ENCODE measurements at places on chromosomes 7 and 10. TPM values are rescaled to one million over a fixed set of nuclear protein-coding genes. Genes with fewer than 3 reads are reported as not detected.
A peak's percentile ranks its signal among the peaks of the same experiment; 100 is the strongest.

DNA sequence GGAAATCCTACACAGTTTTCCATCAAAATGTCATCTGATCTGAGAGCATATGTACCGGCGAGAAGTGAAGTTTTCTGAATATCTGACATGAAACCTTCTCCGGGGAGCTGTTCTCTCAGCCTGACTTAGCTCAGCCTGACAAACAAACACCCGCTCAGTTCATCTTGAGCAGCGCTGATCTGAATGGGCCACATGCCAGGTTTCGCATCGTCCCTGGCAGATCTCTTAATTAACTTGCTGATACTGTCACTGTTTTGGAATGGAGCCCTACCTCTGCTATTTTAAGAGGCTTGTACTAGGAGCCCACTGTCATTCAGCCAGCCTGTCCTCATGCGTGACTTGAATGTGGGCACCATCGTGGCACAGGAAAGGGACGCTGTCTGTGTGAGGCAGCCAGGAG is 109.2 kb downstream of the STRA8 start:
- no peaks in the 10 kb centered on the region for H3K27me3 ChIP-seq
- no peaks in the 10 kb centered on the region for H3K4me1 ChIP-seq
- DNase-seq: peak; percentile 4
- no peaks in the 10 kb centered on the region for H3K36me3 ChIP-seq
- no peak overlapping the region for H3K4me3 ChIP-seq
- H3K27ac ChIP-seq: no peak overlapping the region

DNA sequence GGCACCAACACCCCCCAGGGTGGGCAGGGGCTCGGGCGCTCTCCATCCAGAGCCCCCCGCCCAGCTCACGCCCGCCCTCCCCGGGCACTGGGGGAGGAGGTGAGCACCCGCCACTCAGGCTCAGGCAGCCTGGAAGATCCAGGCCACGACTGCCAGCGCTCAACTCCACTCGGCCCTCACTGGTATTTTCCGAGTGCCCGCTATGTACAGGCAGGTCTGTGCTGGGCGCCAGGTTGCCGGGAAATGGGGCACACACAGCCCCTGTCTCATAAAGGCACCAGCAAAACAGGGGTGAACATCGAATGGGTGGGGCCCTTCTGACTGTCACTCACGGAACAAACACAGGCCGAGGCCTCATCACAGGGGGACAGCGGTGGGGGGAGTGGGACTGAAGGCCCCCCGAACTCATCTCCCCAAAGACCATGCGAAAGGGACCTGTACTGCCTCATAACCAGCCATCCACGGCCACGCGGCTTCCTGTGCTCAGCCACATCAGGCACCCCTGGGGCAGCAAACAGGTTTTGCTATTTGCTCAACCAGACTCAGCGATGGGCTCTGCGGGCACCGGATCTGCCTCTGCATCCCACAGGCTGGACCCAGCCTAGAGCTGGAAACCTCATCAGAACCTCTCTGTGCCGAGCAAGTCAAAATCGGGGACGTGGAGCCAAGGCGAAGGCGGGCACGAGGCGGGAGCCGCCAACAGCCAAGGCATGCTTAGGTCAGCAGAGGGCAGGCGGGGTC is 98.7 kb upstream of the DNAAF5 start:
- no peaks in the 10 kb centered on the region for H3K27me3 ChIP-seq
- no peak for DNase-seq
- H3K4me3 ChIP-seq: no peak overlapping the region
- no peaks in the 10 kb centered on the region for H3K4me1 ChIP-seq

- H3K27ac ChIP-seq: no peak overlapping the region
- no peaks in the 10 kb centered on the region for H3K36me3 ChIP-seq
- no peak for DNase-seq
- H3K4me3 ChIP-seq: no peak overlapping the region
Measured at GRCh38 chr7:25287291-25287690, 59.0 kb upstream of the NPVF start.

GRCh38 chr10:111612273-111612672 is 535.4 kb downstream of the ADRA2A start:
- H3K27ac ChIP-seq: no peak overlapping the region
- H3K4me3 ChIP-seq: no peak overlapping the region
- H3K27me3 ChIP-seq: no peaks in the 10 kb centered on the region

DNA sequence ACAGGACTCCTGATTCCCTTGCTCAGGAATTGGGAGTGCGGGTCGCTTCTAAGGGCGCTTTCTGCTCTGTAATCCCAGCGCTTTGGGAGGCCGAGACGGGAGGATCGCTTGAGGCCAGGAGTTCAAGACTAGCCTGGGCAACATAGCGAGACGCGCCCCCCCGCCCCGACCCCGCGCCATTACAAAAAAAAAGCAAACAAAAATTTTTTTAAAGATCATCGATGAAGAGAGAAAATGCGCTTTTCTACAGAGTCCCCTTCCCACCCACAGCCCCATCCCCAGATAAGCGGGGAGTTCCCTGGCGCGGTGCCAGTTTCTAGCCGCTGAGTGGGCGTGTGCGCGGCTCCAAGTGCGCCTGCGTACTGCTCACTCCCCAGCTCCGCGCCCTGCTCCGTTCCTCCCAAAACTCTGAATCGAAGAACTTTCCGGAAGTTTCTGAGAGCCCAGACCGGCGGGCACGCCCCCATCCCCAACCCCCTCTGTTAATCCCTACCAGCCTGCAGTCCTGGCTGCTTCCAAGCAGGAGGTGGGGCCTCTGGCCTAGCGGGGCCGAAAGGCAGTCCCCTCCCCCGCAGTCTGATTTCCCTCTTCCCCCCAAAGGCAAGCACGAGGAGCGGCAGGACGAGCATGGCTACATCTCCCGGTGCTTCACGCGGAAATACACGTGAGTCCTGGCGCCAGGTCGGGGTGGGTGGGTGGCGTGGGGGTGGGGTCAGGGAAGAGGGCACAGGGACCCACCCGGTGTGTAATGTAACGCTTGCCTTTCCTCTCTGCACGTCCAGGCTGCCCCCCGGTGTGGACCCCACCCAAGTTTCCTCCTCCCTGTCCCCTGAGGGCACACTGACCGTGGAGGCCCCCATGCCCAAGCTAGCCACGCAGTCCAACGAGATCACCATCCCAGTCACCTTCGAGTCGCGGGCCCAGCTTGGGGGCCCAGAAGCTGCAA is 1.0 kb downstream of the HSPB1 start:
- no peaks in the 10 kb centered on the region for H3K36me3 ChIP-seq
- H3K4me1 ChIP-seq: peaks cover 36% of the 10 kb centered on the region
- no peaks in the 10 kb centered on the region for H3K27me3 ChIP-seq

- H3K27me3 ChIP-seq: peaks cover 2% of the 10 kb centered on the region
- no peak overlapping the region for H3K27ac ChIP-seq
- no peaks in the 10 kb centered on the region for H3K36me3 ChIP-seq
- no peak overlapping the region for H3K4me3 ChIP-seq
- no peak for DNase-seq
- peaks cover 14% of the 10 kb centered on the region for H3K4me1 ChIP-seq
Measured at GRCh38 chr7:23294549-23295400, 4.4 kb upstream of the MALSU1 start.

GRCh38 chr7:83486957-83487356 is 162.0 kb downstream of the SEMA3E start:
- DNase-seq: no peak
- no peaks in the 10 kb centered on the region for H3K4me1 ChIP-seq
- H3K36me3 ChIP-seq: no peaks in the 10 kb centered on the region
- no peak overlapping the region for H3K27ac ChIP-seq
- no peak overlapping the region for H3K4me3 ChIP-seq

- no peak overlapping the region for H3K4me3 ChIP-seq
- DNase-seq: no peak
- H3K27me3 ChIP-seq: no peaks in the 10 kb centered on the region
- peaks cover 25% of the 10 kb centered on the region for H3K4me1 ChIP-seq
- H3K27ac ChIP-seq: no peak overlapping the region
Measured at GRCh38 chr7:148712678-148713329, 14.1 kb downstream of the CUL1 start.

- H3K27me3 ChIP-seq: no peaks in the 10 kb centered on the region
- no peak for DNase-seq
- no peak overlapping the region for H3K27ac ChIP-seq
- H3K4me1 ChIP-seq: no peaks in the 10 kb centered on the region
Measured at GRCh38 chr7:89283302-89283701, 487.8 kb upstream of the TEX47 start.

DNA sequence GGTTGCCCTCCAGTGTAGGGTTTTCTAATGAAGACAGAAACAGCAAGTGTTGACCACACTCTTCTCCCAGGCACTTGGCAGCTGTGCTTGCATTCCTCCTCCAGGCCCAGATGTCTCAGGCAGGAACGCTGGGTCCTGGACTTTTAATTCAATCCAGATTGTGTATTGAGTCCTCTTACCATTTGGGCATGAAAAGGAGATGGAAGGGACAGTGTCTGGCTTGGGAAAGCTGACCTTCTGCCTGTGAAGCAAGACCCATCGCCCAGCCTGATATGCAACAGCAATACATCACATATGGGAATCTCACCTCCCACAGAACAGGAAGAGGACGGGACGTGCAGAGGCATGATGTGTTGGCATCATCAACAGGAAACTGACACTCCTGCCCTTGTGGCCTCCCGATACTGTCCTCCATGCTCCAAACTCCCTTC is 174.4 kb upstream of the LYZL2 start:
- H3K4me1 ChIP-seq: peaks cover 52% of the 10 kb centered on the region
- DNase-seq: no peak
- H3K36me3 ChIP-seq: no peaks in the 10 kb centered on the region

DNA sequence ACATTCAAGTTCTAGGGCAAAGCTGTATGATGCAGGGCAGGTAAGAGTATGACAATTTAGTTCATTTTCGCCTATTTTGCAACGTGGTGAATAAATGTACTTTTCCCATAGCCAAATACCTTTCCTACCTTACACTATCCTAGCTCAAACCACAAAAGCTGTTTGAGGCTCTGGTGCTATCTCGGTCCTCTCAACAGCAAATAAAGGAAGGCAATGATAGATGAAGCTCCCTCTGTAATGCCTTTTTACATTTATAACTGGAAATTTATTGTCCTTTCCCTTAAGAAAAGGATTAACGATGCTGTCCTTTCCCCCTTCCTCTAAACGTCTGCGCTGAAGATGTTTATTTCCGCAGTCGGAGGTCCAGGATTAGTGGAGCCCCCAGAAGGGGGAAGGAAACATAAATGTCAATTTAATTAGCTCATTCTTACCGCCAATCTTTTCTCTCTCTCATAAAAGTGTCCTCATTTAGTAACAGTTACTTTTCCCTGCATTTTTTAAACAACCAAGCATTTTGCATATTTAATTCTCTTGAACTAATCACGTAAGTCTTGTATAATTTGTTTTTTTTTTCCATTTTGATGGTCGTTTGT is 114.6 kb downstream of the PIP4K2A start:
- no peaks in the 10 kb centered on the region for H3K27me3 ChIP-seq
- DNase-seq: no peak
- H3K4me3 ChIP-seq: no peak overlapping the region
- peaks cover 10% of the 10 kb centered on the region for H3K36me3 ChIP-seq

- no peak for DNase-seq
- H3K4me1 ChIP-seq: peaks cover 29% of the 10 kb centered on the region
- H3K4me3 ChIP-seq: peak within 1 kb of the TSS; percentile 78
- peak within 1 kb of the TSS; percentile 53 for H3K27ac ChIP-seq
- H3K27me3 ChIP-seq: no peaks in the 10 kb centered on the region
Measured at GRCh38 chr7:26291699-26292538, at the start of gene SNX10. Gene SNX10, plus strand, starts transcription at chr7:26291862. Its CDS starts 54,581 bp downstream, at chr7:26346443.

DNA sequence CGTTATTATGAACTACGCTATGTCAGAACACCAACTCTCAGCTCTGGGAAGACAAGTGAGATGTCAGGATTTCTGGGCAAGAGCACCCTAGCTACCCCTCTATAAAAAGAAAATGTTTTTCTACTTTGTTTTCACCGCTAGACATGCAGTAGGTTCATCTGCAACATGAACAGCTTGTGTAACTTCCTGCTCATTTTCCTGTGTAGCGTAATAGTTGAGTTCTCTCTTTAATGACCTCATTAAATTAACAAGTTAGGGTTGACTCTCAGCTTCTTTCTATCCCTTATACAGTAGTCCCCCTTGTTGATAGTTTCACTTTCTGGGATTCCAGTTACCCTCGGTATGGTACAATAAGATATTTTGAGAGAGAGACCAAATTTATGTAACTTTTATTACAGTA is 329.4 kb upstream of the ZNF32 start:
- H3K27me3 ChIP-seq: no peaks in the 10 kb centered on the region
- no peak for DNase-seq
- H3K27ac ChIP-seq: no peak overlapping the region
- H3K36me3 ChIP-seq: no peaks in the 10 kb centered on the region
- H3K4me1 ChIP-seq: no peaks in the 10 kb centered on the region

GRCh38 chr10:17736223-17736622 is 15.8 kb upstream of the TMEM236 start:
- no peaks in the 10 kb centered on the region for H3K36me3 ChIP-seq
- DNase-seq: no peak
- no peak overlapping the region for H3K4me3 ChIP-seq
- no peak overlapping the region for H3K27ac ChIP-seq

DNA sequence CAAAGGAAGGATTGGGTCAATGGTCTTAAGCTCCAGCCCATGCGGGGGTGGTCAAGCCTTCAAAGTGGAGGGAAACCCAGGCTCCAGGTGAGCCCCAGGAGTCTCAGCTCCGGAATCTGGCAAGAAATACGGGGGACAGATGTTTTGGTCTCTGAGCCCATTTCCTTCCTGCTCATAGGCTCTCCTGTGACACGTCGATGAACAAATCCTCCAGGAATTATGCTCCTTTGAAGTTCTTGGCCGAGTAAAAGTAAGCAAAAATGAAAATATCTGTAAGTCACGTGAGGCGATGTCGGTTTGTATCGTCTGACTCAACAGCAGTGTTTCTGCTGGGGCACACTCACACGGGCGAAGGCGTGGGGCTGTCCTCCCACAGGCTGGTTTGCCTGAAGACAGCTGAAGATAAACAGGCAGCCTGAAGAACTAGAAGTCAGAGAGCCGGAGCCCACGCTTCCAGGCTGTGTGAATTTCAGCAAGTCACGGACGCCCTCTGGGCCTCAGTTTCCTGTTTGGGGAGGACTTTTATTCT is 52.6 kb upstream of the SMNDC1 start:
- H3K4me3 ChIP-seq: no peak overlapping the region
- H3K27ac ChIP-seq: peak overlapping the region; percentile 96
- H3K36me3 ChIP-seq: no peaks in the 10 kb centered on the region

DNA sequence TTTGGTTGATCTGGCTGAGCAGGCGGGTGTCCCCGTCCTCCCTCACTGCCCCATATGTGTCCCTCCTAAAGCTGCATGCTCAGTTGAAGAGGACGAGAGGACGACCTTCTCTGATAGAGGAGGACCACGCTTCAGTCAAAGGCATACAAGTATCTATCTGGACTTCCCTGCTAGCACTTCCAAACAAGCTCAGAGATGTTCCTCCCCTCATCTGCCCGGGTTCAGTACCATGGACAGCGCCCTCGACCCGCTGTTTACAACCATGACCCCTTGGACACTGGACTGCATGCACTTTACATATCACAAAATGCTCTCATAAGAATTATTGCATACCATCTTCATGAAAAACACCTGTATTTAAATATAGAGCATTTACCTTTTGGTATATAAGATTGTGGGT is 26.9 kb upstream of the TRIM56 start:
- peaks cover 28% of the 10 kb centered on the region for H3K27me3 ChIP-seq
- peak; percentile 57 for DNase-seq
- H3K36me3 ChIP-seq: no peaks in the 10 kb centered on the region

GRCh38 chr7:129466796-129467195 is 32.6 kb downstream of the STRIP2 start:
- H3K4me3 ChIP-seq: no peak overlapping the region
- no peaks in the 10 kb centered on the region for H3K4me1 ChIP-seq
- DNase-seq: no peak
- H3K36me3 ChIP-seq: no peaks in the 10 kb centered on the region

The GRM3 gene
- total RNA-seq: 0.05 TPM

The ZNF117 gene
- 7.6 TPM for total RNA-seq

The SLC16A9 gene
- 1.6 TPM for total RNA-seq

The GATA3 gene
- 6.5 TPM for total RNA-seq

The TRIM74 gene
- total RNA-seq: 0.09 TPM

The FBXL13 gene
- total RNA-seq: 3.8 TPM

The ARL5B gene
- total RNA-seq: 16.5 TPM

The HHEX gene
- 3.0 TPM for total RNA-seq

The YWHAG gene
- total RNA-seq: 16.0 TPM

Data from thymus (tissue), 14 donors.